ENCODE measurements at places on chromosomes 1 and 21.
A peak's percentile ranks its signal among the peaks of the same experiment; 100 is the strongest.

GRCh38 chr1:100313382-100313781 lies 38.9 kb upstream of the CDC14A start:
- DNase-seq, result no peak

DNA sequence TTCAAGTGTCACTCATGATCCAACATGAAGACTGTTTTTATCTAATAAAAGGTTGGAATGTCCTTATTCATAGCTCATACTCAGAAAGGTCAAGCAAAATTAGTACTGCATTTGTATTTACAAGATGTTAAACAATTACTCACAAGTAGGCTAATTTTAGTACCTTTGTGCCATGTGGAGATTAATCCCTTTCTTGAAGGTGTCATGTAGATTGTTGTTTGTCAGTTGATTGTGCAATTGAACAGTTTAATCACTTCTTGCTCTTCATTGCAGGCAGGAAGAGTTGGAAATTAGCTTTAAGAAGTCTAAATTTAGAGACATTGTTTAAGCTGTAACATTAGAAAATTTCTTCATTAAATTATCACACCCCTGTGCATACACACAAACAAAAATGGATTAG lies 847.1 kb downstream of the KCNT2 start:
- DNase-seq, result no peak

- DNase-seq, result no peak
These were observed 4.3 kb downstream of the MEF2D start for GRCh38 chr1:156496211-156496761.

DNA sequence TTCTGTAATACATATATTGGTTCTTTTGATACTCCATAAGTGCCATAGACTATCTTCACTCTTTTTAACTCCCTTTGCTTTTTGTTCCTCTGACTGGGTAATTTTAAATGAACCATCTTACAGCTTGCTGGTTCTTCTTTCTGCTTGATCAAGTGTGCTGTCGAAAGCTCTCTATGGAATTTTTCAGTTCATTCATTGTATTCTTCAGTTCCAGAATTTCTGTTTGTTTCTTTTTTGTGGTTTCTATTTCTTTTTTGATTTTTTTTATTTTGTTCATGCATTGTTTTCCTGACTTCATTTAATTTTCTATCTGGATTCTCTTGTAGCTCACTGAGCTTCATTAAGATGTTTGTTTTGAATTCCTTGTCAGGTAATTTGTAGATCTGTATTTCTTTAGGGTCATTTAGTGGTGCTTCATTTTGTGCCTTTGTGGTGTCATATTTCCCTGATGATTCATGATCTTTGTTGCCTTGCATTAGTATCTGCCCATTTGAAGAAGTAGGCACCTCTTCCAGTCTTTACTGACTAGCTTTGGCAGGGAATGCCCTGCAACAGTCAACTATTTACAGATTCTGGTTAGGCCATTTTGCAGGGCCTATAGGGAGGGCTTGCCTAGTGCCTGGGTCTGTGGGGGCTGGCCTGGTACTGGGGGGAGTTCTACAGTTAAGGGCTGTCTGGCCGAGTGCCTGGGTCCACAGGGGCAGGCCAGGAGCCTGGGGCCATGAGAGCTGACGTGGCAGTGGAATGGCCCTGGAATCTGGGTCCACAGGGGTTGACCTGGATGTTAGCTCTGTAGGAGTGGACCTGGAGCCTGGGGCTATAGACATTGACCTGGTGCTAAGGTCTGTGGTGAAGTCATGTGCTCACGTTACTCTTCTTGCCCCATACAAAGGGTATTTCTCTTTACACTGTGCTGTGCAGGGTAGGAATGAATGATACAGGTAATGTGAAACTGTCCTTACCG lies 89.7 kb downstream of the MAGI3 start:
- no peak for DNase-seq

DNA sequence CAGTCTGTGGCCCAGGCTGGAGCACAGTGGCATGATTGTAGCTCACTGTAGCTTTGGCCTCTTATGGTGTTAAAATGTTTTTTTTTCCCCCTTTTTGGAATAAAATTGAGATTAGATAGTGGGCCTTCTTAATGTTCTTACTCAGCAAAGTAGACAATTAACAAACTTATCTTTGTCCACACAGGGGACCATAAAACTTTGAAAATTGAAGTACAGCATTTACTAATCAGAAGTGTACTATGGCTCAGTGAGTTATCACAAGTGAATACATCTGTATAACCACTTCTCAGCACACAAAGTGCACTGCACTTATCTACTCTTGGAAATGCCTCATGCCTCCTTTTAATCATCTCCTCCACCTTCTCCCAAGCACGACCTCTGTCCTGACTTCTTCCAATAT lies 218.9 kb downstream of the PRDM2 start:
- DNase-seq, result no peak

GRCh38 chr1:25081496-25081895 lies 150.8 kb downstream of the SYF2 start:
- DNase-seq, result no peak

- no peak for DNase-seq
These were observed 13.2 kb downstream of the HNRNPR start for GRCh38 chr1:23330846-23331245.

DNA sequence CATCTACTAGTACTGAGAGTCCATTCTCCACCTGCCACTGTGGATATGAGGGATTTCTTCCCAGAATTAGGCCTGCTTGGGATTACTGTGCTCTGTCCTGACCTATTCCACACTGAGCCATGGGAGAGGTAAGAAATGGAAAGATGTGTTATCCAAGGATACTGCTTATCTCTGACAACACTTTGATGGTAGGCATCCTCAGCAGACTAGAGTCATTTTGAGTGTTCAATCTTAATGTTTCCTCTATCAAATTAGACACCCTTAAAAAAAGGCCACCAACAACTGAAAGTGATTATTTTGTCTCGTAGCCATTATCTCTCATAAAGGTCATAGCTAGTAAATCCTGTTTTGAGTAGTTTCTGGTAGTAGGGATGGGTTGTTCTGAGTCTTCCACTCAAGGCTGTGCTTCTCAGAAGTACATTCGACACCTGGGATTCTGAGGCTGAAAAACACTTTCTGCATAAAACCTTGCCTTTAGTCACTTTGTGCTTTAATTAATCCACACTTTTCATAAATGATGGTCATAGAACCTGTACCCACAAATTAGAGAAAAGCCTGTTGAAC lies 8.8 kb downstream of the ATPAF1 start:
- no peak for DNase-seq

DNA sequence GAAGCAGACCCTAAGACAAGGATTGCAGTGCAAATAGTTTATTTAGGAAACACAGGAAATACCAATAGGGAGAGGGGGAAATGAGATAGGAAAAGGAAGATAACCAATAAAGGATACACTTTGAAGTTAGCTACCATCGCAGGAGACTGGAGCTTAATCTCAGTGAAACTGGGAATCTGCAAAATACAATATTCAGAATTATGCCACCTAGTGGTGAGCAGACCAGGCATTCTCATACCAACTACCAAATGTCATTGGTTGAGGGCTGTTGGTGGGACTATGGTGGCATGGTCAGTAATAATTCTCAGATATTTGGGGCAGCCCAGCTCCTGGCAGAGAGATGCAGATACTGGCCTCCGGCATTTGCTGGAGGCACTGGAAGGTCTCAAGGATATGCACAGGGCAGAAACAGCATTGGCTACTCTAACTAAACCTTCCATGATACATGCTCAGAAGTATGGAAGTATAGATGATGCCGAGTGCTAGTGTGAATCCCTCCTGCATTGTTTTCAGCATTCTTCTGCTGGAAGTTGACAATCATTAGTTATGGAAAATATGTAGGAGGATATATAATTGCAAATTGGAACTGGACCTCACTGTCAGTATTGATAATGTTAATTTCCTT lies 11.8 kb upstream of the ZFP69B start:
- no peak for DNase-seq

DNA sequence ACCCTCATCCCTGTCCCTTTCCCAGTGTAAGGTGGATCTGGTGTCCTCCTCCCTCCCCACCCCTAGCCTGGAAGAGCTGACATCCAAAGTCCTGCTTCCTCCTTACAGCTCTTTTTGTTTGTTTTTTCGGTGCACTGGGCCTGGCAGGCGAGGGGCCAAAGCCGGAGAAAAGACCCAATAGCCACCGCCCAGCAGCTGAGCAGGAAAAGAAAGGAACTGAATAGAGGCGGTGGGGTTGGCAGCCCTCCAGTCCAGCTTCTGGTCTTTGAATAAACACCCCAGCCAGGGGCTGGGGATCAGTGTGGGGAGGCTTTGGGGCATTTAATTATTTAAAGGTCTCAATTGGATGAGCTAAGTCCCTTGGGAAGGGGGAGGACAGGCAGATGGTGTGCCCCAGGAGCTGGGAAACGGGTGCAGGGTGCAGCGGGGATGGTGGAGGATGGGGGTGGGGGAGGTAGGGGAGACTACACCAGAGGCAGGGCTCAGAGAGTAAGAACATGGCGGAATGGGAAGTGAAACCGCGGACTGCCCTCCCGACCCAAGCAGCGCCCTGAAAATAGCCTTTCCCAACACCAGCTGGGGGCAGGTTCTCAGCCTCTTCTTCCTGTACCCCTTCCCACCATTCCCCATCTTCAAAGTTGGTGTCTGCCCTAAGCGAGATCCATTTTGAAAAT lies 20.2 kb downstream of the BTG2 start:
- peak; percentile 77 for DNase-seq

- DNase-seq, result no peak
These were observed 1.4 kb downstream of the NIT1 start for GRCh38 chr1:161119092-161119903.

- no peak for DNase-seq
These were observed 14.4 kb downstream of the SDCCAG8 start for GRCh38 chr1:243270097-243270864.

GRCh38 chr1:220813013-220813412 lies 26.3 kb downstream of the MTARC1 start:
- no peak for DNase-seq

- no peak for DNase-seq
These were observed 201.5 kb downstream of the S1PR1 start for GRCh38 chr1:101438359-101438758.

- DNase-seq, result no peak
These were observed 84.0 kb downstream of the PHTF1 start for GRCh38 chr1:113675302-113675701.

DNA sequence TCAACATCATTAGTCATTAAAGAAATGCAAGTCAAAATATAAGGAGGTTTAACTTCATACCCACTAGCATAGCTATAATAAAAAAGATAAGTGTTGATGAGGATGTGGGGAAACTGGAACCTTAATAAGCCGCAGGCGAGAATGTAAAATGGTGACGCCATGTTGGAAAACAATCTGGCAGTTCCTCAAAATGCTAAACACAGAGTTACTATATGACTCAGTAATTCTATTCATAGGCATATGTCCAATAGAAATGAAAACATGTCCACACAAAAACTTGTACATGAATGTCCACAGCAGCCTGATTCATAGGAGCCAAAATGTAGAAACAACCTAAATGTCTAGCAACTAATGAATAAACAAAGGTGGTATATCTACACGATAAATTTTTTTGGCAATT lies 23.2 kb downstream of the DDX59 start:
- DNase-seq, result no peak

GRCh38 chr1:193884848-193885558 lies 698.6 kb upstream of the B3GALT2 start:
- no peak for DNase-seq

DNA sequence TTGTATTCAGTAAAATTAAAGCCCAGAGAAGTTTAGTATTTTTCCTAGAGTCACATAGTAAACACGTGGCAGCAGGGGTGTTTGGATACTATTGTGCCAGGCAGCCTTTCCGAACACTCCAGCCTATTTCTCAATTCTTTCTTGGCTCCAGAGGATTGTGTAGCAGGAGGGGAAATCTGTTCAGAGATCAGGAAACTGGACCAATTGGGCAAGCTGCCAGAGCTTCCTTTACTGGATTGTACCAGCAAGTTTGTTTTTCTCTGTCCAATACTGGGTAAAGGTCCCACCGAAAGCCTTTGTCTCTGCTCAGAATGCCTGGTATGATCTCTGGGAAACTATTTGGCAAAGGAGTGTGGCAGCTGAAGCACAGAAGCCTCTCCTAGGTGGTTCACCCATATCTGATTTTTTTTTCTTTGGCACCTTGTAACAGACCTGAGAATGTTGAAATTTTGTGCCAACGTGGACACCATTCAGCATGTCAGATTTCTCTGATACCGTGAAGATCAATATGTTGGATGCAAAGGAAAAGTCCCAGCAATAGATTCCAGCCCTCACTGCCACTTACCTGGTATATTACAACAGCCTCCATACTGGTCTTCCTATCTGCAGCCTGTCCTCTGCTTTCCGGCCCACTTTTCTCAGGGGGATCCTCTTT lies 126.2 kb downstream of the FGGY start:
- DNase-seq, result peak; percentile 18

- no peak for DNase-seq
These were observed 32.1 kb downstream of the TGFB2 start for GRCh38 chr1:218377143-218377660.

- no peak for DNase-seq
These were observed 4.5 kb upstream of the REN start for GRCh38 chr1:204170494-204171155.

DNA sequence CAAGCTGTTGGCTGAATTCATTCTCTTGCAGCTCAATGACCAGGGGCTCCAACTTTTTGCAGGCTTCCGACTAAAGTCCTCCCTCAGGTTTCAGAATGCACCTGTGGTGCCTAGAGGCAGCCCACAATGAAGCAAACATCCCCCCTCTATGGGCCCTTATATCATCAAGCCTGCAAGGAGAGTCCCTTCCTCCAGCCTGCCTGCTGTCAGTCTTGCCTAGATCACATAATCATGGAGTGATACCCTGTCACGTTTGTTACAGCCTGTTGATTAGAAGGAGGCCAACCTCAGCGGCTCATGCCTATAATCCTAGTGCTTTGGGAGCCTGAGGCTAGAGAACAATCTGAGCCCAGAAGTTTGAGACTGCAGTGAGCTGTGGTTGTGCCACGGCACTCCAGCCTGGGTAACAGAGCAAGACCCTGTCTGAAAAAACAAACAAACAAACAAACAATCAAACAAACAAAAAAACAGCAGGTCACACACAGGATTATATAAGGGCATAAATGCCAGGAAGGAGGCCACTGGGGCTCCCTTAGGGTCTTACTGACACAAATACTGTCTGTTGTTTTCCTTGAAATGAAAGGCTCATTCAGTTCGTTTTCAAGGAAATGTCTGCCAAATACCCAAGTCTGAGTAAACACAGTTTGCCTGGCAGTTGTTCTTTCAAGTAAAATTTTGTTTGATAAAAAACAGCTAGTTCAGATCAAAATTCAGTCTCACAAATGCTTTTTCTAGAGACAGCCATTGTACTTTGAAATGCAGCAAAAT lies 4.7 kb upstream of the SPRR3 start:
- DNase-seq, result no peak

- DNase-seq, result no peak
These were observed 186.2 kb upstream of the KAZN start for GRCh38 chr1:14412235-14412634.

- DNase-seq, result no peak
These were observed 124.4 kb downstream of the BEND5 start for GRCh38 chr1:48652334-48652733.

- DNase-seq, result no peak
These were observed 129.6 kb downstream of the DPYD start for GRCh38 chr1:97791251-97791650.
